Stimulated activated CD4-positive, alpha-beta T cell treated with anti-CD3 and anti-CD28 coated beads, Interleukin-4, amount 100 ng/mL, for 48 hours (primary cell): ENCODE measurements at places on chromosomes 4 and X.

GRCh38 chr4:150818661-150819060 lies 196.4 kb downstream of the LRBA start:
- DNase-seq, result no peak

DNA sequence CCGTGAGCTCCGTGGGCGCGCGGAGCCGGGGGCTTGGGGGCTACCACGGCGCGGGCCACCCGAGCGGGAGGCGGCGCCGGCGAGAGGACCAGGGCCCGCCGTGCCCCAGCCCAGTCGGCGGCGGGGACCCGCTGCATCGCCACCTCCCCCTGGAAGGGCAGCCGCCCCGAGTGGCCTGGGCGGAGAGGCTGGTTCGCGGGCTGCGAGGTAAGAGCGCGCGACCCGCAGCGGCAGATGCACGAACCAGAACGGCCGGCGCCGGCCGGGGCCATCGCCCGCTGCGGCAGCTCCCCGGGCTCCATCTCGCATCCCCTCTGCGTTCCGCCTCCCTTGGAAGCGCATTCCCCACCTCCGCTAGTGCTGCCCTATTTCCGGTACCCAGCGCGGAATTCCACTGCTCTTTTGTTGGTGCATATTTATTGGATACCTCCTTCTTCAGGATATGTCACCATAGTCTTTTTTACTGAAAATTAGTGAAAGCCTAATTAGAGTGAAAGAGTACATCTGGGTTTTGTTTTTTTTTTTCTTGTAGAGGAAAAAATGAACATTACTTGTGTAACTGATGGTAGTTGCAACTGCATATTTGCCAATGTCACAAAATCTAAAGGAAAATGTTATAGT lies 797 bp downstream of the PKD2 start:
- DNase-seq, result peak; percentile 12

DNA sequence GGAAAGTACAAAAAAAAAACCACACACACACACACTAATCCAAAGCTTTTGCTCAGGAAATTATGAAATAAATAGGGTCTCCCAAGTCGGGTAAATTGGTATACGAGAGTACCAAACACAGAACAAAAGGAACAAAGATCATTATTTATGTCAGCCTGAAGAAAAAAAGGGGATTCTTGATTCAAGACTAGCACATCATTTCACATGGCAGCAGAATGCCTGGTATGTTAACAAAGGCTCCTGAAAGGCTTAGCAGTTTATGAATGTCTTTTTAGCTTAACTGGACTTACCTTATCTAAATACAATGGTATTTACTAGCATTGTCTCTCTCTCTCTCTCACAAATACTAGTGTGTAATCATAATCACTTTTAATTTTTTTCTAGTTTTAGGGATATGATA lies 11.3 kb downstream of the RAP2C start:
- DNase-seq, result no peak

GRCh38 chr4:54152846-54153600 lies 53.1 kb downstream of the GSX2 start:
- DNase-seq, result no peak

DNA sequence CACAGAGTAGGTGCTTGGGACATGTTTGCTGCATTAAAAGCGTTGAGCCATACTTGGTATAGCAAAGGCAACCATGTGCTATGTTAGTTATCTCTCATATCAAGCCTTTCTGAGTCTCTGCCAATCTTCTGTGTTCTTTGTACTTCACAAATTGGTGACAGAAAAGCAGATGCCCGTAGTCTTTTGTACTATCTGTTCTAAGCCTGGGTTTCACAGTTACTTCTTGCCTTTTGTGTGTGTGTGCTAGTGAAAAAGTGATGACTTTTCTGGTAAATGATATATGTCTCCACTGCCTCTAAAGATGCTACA lies 16.1 kb upstream of the KLHL2 start:
- no peak for DNase-seq

- no peak for DNase-seq
These were observed 378.0 kb downstream of the AFF2 start for GRCh38 chrX:148878371-148878770.

- no peak for DNase-seq
These were observed 35.6 kb downstream of the GEMIN8 start for GRCh38 chrX:13994104-13994503.

GRCh38 chr4:16530688-16531635 lies 304.7 kb upstream of the TAPT1 start:
- no peak for DNase-seq

GRCh38 chr4:182862921-182863320 lies 54.3 kb downstream of the DCTD start:
- DNase-seq, result no peak

GRCh38 chr4:109040441-109040840 lies 262.0 kb downstream of the COL25A1 start:
- DNase-seq, result no peak

DNA sequence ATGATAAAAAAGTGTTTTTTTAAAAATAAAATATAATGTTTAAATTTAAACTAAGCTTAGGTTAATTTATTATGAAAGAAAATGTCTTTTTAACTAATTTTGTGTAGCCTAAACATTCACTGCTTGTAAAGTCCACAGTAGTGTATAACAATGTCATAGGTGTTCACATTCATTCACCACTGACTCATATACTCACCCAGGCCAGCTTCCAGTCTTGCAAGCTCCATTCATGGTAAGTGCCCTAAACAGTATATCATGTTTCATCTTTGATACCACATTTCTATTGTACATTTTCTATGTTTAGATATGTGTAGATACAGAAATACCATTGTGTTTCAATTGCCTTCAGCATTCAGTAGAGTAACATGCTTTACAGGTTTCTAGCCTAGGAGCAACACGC lies 530.3 kb downstream of the EPHA5 start:
- DNase-seq, result no peak

- no peak for DNase-seq
These were observed 15.8 kb upstream of the CXorf38 start for GRCh38 chrX:40663078-40663740.

DNA sequence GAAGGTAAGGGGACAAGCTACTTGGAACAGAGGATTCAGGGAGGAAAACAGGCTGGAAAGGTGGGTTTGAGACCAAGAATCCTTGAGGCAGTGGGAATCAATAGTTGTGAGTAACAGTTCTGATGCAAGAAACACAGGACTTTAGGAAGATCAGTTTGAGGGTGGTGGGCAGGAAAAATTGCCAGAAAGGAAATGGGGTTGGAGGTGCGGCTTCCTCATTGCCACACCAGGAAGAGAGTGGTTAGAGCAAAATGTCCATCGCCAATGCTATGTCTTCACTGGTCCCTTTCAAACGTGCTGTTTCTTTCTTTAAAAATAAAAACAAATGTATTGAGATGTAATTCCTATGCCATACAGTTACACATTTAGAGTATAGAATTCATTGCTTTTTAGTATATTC lies 57.1 kb upstream of the NOCT start:
- DNase-seq, result no peak

- DNase-seq, result no peak
These were observed 1.0 kb downstream of the FGFBP2 start for GRCh38 chr4:15961781-15962510.

GRCh38 chr4:2961421-2961810 lies 1.8 kb downstream of the NOP14 start:
- DNase-seq, result no peak

GRCh38 chrX:20451929-20452328 lies 185.2 kb upstream of the RPS6KA3 start:
- DNase-seq, result no peak

DNA sequence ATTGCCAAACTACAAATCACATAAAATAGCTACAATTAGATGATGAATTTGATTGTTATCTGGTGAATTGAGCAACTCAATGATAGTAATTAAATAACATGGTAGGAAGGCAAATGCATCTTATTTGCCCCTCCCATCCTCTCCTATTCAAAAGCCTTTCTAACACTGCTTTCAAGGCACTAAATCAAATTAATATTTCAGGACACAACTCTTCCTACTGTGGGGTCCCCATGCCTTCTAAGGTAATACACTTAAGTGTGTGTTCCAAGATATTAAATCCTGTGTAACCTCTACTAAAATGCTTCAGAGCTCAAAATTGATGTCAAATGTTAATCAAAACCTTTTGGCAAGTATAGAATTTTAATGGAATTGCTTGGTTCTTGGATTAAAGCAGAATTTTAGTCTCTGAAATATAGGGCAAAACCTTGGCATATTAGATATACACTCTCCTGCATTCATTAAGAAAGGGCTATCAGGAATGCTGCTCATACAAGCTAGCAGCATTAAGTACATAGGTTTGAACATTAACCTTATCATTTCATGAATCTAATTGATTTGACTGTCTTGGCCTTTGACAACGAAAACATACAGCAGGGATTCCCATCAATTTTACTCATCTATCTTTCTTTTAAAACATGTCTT lies 371.8 kb upstream of the GALNTL6 start:
- DNase-seq, result no peak

- DNase-seq, result peak; percentile 38
These were observed 1.6 kb downstream of the REST start for GRCh38 chr4:56909086-56909894.

DNA sequence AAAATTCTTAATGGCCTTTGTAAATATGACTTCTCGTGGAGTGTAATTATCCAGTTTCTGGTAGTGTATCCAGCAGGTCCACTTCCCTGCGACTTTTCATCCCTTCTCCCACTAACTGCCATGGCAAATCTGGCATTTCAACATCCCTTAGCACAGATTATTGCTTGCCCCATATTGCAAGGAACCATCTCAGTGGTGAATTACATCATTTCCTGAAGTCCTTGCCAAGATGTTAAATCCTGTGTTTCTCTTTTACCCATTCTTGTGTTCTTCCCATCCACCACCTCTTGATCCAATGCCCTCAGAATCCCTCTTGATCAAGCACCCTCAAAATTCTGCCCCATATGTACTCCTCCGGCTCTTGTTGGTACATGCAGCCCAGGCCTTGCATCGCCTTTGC lies 88.1 kb upstream of the ZNF81 start:
- no peak for DNase-seq

GRCh38 chr4:14446311-14446710 lies 556.0 kb upstream of the CPEB2 start:
- DNase-seq, result no peak

DNA sequence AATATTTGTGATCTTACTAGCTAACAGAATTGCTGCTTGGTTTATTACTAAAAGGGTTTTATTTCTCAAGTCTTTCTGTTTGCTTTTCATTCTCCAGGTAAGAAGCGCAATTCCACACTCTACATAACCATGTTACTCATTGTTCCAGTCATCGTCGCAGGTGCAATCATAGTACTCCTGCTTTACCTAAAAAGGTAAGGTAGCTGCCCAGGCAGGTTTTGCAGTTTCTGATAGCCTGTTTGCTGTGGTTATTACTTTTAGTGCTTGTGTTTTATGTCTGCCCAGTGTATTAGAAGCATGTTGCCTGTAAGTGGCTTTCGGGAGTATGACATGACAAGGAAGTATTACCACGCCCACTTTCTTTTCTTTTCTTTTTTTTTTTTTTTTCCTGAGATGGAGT lies 46.4 kb downstream of the IL13RA1 start:
- no peak for DNase-seq

DNA sequence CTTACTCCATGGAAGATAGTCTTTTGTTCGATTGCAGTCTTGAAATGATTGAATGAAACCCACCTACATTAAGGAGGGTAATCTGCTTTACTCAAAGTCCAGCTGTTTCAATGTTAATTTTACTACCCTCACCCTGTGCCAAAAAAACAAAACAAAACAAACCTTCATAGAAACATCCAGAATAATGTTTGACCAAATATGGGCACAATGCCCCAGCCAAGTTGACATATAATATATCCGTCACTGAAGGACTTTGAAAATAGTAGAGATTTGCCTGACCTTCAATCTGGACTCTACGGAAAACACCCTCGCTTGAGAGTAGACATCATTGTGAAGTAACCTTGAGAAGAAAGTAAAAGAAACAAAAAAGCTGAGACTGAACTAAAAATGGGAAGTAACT lies 550.5 kb upstream of the SMIM31 start:
- no peak for DNase-seq

- DNase-seq, result peak; percentile 57
These were observed 42.0 kb downstream of the F8 start for GRCh38 chrX:154980330-154981115.

GRCh38 chr4:56723201-56723605 lies 42.1 kb upstream of the HOPX start:
- DNase-seq, result peak; percentile 44

DNA sequence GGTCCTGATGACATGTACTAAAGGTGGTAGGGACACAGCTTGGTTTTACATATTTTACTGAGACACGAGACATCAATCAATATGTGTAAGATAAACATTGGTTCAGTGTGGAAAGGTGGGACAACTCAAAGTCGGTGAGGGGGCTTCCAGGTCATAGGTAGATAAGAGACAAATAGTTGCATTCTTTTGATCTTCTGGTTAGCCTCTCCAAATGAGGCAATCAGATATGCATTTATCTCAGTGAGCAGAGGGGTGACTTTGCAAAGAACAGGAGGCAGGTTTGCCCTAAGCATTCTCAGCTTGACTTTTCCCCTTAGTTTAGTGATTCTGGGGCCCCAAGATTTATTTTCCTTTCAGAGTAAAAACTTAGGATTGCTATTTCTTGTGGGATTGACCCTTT lies 706.9 kb downstream of the GLUD2 start:
- DNase-seq, result no peak

- no peak for DNase-seq
These were observed 111.6 kb downstream of the DHX15 start for GRCh38 chr4:24472514-24473308.

- DNase-seq, result no peak
These were observed 207.5 kb downstream of the PDGFC start for GRCh38 chr4:156764145-156764544.

- DNase-seq, result no peak
These were observed 18.5 kb downstream of the METAP1 start for GRCh38 chr4:99013884-99014523.

DNA sequence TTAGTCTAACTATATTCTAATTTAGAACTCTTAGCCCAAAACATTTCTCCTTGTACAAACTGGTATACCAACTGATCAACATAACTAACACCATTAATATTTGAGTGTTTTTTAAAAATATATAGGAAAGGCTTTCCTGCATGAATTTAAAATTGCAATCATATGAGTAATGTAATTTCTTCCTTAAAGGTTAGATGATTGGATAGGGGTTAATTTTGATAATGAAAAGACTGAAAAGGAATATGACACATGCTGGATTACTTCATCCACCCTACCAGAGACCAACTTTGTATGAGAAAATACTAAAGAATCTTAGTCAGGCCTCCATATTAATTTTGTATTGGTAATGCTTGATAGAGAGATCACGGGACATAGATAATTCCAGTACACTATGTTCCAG lies 25.1 kb upstream of the PLS3 start:
- DNase-seq, result no peak

DNA sequence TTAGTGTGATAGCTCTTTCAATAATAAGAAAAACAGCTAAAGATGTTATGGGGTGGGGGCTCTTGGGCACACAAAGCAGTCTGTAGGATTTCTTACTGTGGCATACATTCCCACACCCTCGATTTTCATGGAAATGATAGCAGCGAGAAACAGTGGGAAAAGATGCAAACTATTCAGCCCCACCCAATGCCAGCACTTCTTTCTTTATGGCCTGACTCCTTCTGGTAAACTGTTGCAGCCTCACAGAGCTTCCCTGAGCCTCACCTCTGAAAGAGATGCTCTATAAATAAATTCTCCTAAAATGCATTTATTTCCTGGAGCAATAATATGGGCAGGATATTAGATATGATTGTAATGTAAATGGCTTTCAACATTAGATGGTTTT lies 910 bp downstream of the ANK2 start:
- no peak for DNase-seq
